ENCODE measurements at places on chromosomes 5 and 9.

GRCh38 chr9:89353989-89354388 is 35.7 kb downstream of the SECISBP2 start:
- DNase-seq = no peak

- DNase-seq = no peak
These were observed 20.4 kb downstream of the CRB2 start for GRCh38 chr9:123376218-123377071.

DNA sequence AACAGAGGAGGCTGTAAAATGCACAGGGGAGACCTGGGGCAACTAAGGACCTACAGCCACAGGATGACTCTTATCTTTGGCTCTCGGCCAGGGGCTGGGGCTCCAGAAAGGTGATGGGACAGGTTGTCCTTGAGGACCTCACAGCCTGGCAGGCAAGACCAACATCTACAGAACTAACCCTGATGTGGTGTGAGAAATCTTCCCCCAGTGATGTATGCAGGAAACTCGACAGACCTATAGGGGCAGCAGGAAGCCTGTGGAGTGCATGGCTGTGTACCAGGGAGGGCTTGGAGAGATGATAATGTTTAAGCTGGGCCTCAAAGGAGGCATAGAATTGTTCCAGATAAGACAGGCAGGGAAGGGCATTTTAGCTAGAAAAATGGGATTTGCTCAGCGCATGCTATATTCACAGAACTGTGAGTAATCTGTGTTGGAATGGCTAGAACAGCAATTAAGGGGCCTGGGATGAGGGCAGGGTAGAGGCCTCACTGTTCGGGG is 68.5 kb upstream of the SLC25A51 start:
- DNase-seq = no peak

- DNase-seq = no peak
These were observed 29.4 kb downstream of the CHD1 start for GRCh38 chr5:98899456-98899855.

DNA sequence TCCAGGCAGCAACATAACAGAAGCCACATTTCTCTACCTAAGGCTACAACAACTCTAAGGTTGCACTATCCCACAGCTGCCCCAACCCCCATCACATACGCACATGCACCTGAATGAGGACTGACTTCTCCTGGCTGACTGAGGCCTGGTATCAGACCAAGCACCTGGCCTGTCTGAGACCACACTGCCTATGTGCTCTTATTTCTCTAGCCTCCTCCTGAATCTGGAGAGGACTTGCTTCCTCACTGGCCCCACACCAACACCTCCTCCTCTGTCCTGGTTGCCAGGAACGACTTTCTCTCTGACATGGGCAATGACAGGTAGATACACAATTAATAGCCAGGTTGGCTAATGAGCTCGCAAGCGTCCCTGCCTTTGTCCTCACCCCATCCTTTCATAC is 14.9 kb upstream of the VDAC1 start:
- no peak for DNase-seq

- no peak for DNase-seq
These were observed 111.7 kb downstream of the ST8SIA4 start for GRCh38 chr5:100791391-100791790.

GRCh38 chr5:73519531-73520283 is 21.5 kb downstream of the BTF3 start:
- peak; percentile 83 for DNase-seq

GRCh38 chr9:27353474-27354229 is 56.7 kb upstream of the EQTN start:
- no peak for DNase-seq

GRCh38 chr9:131404581-131404980 is 10.7 kb downstream of the PRRC2B start:
- no peak for DNase-seq

DNA sequence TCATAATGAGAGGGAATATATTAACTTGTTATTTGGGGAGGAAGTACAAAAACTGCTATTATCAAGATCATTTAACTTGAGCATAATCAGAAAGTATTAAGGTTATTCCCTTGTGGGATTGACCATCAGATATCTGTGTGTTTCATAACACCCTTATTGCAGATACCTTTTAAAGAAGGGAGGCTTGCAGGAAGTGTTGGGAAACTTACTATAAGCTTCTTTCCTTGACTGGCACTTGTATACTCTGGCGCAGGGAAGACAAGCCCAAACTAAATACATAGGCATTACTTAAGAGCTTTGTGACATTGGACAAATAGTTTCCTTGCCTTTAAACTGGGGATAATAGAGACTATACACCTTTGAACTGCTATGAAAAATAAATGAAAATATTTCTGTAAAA is 50.9 kb downstream of the PIK3R1 start:
- DNase-seq = no peak

DNA sequence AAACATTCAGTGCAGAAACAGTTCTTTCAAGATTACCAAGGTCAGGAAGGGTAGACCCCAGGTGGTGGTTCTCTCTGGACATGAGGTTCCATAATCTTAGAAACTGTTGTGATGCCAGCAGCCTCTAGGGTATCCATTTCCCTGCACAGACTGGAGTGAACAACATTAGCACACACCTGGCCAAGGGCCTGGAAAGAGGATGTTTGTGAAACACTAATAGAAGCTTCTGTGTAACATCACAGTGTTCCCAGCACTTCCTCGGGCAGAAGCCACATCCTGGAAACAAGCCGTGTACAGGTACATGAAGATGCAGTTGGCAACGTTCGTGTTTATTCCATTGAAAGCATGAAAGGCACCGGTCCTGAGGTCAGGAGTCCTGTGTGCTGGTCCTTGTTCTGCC is 598.2 kb upstream of the KLF4 start:
- no peak for DNase-seq

DNA sequence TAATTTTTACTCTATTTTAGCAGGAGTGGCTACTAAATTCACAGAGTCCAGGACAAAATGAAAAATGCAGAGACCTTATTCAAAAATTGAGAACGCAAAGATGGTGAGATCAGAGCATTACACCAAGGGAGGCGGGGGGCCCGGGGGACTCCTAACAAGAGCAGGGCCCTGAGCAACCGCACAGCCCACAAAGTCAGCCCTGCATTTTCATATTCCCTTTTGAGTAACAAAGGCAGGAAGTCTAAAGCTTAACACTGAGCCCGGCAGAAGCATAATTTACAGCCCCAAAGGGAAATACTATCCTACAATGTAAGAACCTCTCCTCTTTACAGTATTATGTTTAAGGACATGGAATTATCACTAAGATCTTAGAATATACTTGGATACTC is 69.4 kb downstream of the TLE1 start:
- no peak for DNase-seq

- DNase-seq = no peak
These were observed 40.9 kb downstream of the ZNF608 start for GRCh38 chr5:124705577-124705976.

DNA sequence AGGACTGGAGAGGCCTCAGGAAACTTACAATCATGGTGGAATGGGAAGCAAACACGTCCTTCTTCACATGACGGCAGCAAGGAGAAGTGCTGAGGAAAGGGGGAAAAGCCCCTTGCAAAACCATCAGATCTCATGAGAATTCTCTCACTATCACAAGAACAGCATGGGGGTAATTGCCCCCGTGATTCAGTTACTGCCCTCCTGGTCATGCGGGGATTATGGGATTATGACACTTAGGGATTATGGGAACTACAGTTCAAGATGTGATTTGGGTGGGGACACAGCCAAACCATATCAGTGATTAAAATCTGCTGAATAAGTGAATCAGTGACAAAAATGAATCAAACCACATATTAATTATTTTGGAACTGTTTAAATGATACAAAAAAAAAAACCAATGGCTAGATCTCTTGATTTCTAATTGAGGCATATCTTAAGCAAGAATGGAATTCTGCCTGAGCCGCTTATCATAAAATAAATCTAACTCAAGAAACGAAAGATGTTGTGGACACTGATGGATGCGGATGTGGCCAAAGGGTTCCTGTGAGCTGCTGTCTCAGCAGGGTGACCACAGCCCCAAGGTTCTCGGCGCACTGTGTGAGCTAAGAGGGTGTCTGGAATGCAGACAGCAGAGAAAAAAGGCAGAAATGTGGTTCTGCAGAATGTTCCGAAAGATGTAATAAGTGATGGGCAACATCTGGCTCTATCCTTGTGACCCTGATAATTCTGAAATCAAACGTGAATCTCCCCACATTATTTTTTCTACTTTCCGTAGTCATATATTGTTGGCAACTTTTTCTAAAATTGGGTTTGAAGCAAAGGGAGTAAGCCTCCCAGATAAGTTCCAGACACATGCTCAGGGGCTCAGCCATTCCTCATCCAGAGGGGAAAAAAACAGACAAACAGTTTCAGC is 107.2 kb upstream of the ICE1 start:
- no peak for DNase-seq

DNA sequence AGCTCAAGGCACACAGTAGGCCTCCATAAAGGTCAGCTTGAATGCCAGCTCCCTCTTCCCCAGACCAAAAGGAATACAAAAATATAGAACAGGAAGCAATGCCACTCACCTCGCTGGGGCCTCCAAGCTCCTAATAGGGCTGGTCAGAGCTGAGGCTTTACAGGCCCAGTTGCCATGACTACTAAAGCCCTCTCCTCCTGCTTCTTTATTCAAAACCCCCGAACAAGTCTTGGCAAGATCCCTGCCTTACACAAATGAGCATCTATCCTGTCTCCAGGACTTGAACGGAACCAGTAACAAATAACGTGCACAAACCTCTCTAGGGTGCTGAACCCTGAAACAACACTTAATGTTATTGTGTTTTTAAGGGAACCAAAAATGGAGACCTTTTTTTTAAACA is 136.3 kb downstream of the SIL1 start:
- no peak for DNase-seq

- no peak for DNase-seq
These were observed 86.1 kb downstream of the WWC1 start for GRCh38 chr5:168377525-168377924.

- no peak for DNase-seq
These were observed 210.7 kb upstream of the TNC start for GRCh38 chr9:115328677-115329076.

DNA sequence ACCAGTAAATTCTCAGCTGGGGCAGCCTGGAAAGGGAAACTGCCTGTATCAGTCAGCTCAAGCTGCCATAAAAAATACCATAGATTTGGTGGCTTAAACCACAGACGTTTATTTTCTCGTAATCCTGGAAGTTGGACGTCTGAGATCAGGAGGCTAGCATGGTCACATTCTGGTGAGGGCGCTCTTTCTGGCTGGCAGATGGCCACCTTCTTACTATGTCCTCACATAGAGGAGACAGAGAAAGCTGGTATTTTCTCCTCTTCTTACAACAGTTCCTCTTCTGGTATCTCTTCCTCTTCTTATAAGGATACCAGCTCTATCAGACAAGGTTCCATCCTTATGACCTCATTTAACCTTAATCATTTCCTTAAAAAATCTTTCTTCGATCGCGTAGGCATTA is 50.5 kb upstream of the RFX3 start:
- no peak for DNase-seq

DNA sequence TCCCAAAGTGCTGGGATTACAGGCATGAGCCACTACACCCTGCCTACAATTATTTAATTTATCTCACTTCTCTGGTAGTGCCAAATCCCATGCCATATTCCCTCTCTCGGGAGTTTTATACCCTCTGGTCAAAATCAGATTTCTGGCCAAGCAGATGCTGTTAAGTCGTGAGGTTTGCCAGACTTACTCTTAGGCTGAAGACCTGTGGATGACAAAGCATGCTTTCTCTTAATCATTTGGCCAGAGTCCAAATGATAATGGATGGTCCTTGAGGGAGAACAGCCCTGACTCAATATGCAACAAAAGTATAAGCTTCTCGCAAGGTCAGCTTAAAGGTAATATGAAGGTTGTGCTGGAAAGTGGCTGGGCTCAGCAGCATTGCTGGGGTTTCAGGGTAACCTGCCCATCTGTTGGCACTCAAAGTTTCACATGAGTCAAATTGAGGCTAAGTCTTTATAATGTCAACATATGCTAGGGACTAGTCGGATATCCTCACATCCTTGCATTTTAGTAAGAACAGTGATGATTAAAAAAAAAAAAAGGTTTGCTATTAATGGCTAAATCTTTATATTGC is 280.1 kb downstream of the KIF4B start:
- no peak for DNase-seq

DNA sequence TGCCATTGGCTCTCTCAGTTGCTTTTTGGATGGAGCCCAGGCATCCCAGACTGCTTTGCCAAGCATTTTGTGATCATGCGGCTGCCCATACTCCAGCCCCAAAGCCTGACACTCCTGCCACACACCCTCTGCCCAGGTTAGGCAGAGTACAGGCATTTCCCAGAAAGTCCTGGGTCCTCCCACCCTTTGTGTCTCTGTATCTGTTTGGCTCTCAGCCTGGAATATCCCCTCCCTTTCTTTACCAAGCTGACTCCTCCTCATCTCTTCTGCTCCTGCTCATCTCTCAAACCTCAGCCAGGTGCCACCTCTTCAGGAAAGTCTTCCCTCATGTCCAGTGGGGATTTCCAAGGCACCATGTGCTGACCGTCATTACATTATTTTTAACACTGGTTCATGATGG is 14.3 kb upstream of the SH3RF2 start:
- no peak for DNase-seq

DNA sequence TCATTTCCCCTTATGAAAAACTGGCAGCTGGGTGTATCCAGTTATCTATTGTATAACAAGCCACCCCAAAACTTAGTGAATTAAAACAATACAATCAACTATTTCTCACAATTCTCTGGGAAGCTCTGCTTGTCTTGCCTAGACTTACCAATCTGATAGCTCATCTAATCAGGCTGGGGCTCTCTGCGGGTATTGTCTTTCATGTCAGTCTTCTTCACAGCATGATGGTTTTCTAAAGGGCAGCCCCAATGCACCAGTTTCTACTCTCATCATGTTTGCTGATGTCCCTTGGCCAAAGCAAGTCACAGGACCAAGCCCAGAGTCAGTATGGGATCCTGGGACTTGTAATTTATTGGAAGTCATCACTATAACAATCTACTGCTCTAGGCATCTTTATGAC is 433.5 kb downstream of the KIAA0825 start:
- DNase-seq = no peak

GRCh38 chr5:75405296-75405695 is 68.3 kb downstream of the HMGCR start:
- no peak for DNase-seq

DNA sequence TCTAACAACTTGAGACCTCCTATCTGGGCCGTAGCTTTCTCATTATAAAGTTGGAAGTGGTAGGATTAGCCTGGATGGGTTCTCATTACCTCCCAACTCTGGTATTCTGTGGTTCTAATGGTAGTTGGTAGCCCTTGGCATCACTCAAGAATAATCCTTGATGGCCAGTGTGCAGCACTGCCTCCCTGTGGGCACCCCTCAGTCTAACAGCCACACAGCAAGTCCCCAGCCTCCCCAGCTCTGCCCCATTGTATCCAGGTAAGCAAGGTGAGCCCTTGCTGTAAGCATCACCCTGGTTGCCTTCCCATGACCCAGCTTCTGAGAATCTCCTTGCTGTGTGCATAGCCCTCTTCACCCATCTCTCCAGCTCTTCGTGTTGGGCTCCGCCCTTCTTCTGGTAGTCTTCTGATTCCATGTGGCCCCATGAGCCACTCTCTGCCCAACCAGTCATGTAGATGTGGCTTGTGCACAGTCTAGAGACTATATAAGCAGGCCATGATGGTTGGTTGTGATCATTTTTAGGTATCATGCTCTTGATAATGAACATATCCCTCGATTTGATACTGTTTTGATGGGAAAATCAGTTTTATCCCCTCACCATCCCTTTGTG is 57.6 kb upstream of the GRHPR start:
- no peak for DNase-seq

Measured in hepatic stellate cell (primary cell).